ENCODE measurements at places on chromosomes 7 and 10. TPM values are rescaled to one million over a fixed set of nuclear protein-coding genes. Genes with fewer than 3 reads are reported as not detected.

SNCG gene
- total RNA-seq, result 8.9 TPM

ZSWIM8 gene
- total RNA-seq, result 192 TPM

CFAP70 gene
- total RNA-seq, result 29.6 TPM

BZW2 gene
- 36.5 TPM for total RNA-seq

WDFY4 gene
- total RNA-seq, result 10.2 TPM

- H3K4me3 ChIP-seq, result no peak overlapping the region
- no peaks in the 10 kb centered on the region for H3K4me1 ChIP-seq
- H3K27me3 ChIP-seq, result no peaks in the 10 kb centered on the region
- no peak for DNase-seq
Observed at GRCh38 chr7:21891291-21891690, 54.4 kb downstream of the CDCA7L start.

DNA sequence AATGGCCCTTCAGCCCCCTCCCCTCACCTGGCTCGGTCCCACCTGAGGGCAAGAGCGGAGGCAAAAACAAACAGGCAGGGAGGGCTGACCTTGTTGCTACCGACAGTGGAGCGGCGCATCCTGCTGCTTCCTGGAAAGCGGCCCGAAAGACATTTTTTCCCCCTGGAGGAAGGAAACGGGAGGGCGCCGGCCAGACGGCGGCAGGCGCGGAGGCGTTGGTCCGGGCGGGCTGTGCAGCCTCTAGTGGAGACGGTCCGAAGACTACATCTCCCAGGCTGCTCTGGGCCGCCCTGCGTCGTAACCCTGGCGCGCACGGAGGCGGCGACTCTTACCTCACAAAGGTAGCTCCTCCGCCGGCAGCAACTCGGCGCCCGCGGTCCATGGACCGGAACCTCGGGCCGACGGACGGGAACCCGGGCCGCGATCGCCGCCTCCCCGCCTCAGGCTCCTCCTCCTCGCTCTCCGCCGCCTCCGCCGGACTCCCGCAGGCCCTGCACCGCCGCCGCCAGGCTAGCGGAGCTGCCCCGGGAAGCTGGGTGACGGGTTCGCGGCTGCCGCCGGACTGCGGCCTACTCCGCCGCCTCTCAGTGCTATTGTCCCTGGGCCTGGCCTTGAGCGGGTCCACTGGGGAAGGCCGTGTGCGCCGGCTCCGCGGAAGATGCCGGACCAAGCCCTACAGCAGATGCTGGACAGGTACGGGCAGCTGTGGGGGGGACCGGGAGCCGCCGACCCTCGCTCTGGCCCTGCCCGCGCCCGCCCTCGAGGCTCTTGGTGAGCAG is at the start of the genes CPEB3 and MARCHF5:
Gene CPEB3, minus strand, starts transcription at position 242 of the 779 bp plus-strand sequence. CDS start 50,728 bp downstream, outside the sequence.
Gene MARCHF5, plus strand, starts transcription at position 331 of the 779 bp plus-strand sequence. Its CDS starts 328 bp downstream, at position 659.
- no peaks in the 10 kb centered on the region for H3K27me3 ChIP-seq
- no peaks in the 10 kb centered on the region for H3K36me3 ChIP-seq
- peak within 1 kb of the TSS; percentile 98 for H3K4me3 ChIP-seq
- peaks cover 6% of the 10 kb centered on the region for H3K4me1 ChIP-seq

- no peak overlapping the region for H3K4me3 ChIP-seq
- DNase-seq, result no peak
- H3K4me1 ChIP-seq, result no peaks in the 10 kb centered on the region
- H3K27ac ChIP-seq, result no peak overlapping the region
- H3K36me3 ChIP-seq, result no peaks in the 10 kb centered on the region
- no peaks in the 10 kb centered on the region for H3K27me3 ChIP-seq
Observed at GRCh38 chr7:57177856-57178767, 45.9 kb upstream of the ZNF479 start.

DNA sequence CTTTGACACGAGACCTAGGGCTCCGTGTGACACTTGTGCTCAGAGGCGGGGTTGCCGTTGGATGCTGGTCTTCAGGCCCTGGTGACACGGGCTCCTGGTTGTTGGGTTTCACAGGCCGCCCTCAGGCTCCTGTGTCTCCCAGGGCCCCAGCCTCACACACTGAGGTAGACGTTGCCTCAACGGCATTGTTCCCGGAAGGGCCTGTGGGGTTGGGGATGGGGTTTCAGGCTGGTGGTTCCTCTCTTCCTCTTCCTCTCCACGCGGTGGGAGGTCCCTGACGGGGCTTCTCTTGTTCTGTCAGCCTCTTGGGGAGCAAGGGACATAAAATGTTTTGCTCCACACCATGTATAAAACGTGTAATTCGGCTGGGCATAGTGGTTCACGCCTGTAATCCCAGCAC is 125.1 kb downstream of the TRRAP start:
- no peaks in the 10 kb centered on the region for H3K4me1 ChIP-seq
- DNase-seq, result peak; percentile 11
- H3K27me3 ChIP-seq, result no peaks in the 10 kb centered on the region
- H3K36me3 ChIP-seq, result no peaks in the 10 kb centered on the region
- no peak overlapping the region for H3K4me3 ChIP-seq
- H3K27ac ChIP-seq, result no peak overlapping the region

- H3K4me3 ChIP-seq, result no peak overlapping the region
- no peaks in the 10 kb centered on the region for H3K36me3 ChIP-seq
- DNase-seq, result no peak
- H3K4me1 ChIP-seq, result no peaks in the 10 kb centered on the region
- H3K27me3 ChIP-seq, result no peaks in the 10 kb centered on the region
Observed at GRCh38 chr7:1278543-1278942, 45.9 kb downstream of the UNCX start.

- no peak overlapping the region for H3K27ac ChIP-seq
- no peaks in the 10 kb centered on the region for H3K27me3 ChIP-seq
- no peaks in the 10 kb centered on the region for H3K36me3 ChIP-seq
- DNase-seq, result no peak
Observed at GRCh38 chr7:116788572-116789197, 73.7 kb upstream of the CAPZA2 start.

DNA sequence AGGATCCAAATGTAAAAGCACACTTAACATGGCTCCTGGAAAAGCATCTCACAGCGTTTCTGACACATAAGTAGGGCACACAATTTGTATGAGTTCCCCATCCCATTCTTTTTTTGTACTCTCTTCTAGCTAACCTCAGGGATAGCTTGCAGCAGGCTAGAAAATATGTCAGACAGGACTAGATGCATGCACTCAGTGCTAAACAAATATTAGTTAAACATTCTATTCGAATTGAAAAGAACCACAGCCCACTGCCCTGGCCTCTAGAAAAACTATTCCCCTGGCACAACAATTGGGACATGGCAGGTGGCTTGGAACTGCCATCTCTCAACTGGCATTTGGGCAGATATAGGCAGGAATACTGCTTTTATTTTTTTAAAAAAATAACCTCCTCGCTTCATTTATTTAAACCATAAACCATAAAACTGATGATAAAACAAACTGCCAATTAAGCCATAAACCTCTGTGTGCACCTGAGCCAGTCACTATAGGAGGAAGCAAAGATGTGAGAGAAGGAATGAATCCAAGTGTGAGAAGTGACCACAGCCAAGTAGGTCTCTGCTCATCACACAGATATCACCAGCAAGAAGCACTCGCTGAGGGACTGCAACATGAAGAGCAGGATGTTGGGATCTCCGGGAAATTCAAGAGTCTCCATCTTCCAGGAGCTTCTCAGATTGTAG is 394.1 kb downstream of the NEBL start:
- no peaks in the 10 kb centered on the region for H3K36me3 ChIP-seq
- no peaks in the 10 kb centered on the region for H3K4me1 ChIP-seq
- H3K27me3 ChIP-seq, result no peaks in the 10 kb centered on the region
- H3K27ac ChIP-seq, result no peak overlapping the region
- H3K4me3 ChIP-seq, result no peak overlapping the region

- no peaks in the 10 kb centered on the region for H3K36me3 ChIP-seq
- peak; percentile 49 for DNase-seq
- H3K27ac ChIP-seq, result no peak overlapping the region
Observed at GRCh38 chr10:93199191-93199751, 125.6 kb downstream of the CYP26A1 start.

- no peak for DNase-seq
- H3K4me1 ChIP-seq, result no peaks in the 10 kb centered on the region
- no peak overlapping the region for H3K4me3 ChIP-seq
- no peaks in the 10 kb centered on the region for H3K27me3 ChIP-seq
- no peak overlapping the region for H3K27ac ChIP-seq
Observed at GRCh38 chr7:68707958-68708357, 890.3 kb upstream of the AUTS2 start.

DNA sequence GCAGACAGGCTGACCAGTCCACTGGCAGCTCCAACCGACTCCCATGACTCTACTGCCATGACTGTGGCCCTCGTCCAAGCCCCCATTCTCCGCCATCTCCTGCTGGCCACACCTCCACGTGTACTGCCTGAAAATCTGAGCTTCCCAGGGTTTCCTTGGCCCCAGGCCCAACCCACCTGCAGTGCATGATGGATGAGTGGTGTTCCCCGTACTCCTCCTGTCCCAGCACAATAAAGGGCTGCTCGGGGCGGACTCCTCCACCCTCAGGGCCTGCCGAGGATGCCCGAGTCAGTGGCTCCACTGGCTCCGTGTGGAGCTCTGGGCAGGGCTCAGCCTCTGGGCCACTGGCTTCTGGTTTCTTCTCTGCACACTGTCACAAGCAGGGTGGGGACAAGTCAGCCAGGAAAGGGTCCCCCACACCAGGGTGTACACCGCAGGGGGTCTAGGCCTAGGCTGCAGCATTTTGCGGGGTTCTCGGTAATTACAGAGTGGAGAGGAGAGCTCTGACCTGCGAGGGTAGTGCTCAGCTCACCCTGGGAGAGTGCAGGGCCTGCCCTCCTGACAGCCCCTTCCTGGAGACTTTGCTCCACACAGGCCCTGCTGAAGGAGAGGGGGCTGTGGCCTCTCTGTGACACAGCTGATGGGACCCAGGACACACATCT is 15.2 kb downstream of the WDR91 start:
- no peaks in the 10 kb centered on the region for H3K27me3 ChIP-seq
- DNase-seq, result no peak
- H3K4me1 ChIP-seq, result peaks cover 10% of the 10 kb centered on the region
- H3K4me3 ChIP-seq, result no peak overlapping the region

DNA sequence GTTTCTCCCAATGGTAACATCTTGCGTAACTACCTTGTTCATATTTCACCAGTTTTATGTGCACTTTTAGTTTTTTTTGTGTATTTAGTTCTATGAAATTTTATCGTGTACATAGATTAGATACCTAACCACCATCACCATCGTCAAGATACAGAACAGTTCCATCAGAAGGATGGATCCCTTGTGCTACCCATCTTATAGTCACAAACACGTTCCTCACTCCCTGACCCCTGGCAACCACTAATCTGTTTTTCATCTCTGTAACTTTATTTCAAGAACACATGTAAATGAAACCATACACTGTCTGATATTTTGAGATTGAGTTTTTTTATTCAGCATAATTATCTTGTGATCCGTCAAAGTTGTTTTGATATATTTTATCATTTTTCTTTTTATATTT is 29.9 kb downstream of the FANK1 start:
- no peaks in the 10 kb centered on the region for H3K36me3 ChIP-seq
- no peak overlapping the region for H3K4me3 ChIP-seq
- DNase-seq, result no peak
- H3K4me1 ChIP-seq, result no peaks in the 10 kb centered on the region

DNA sequence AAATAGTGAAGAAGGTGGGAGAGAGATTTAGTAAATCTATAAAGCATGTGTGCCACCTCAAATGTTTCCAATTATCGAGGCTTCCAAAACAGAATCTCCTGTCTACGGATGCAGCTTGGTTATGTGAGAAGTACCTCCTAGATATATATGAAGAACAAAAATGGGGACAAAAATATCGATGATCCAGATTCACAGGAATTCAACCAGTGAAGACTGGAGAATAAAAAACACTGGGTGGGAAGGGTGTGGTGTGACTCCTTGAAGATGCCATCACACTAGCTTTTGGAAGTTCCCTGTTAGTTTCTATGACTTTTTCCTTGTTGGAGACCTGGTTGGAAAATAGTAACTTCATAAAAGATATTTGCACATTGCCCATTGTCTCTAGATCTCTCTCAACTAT is 152.4 kb downstream of the LRRC4 start:
- H3K36me3 ChIP-seq, result no peaks in the 10 kb centered on the region
- no peak overlapping the region for H3K27ac ChIP-seq
- DNase-seq, result no peak

GRCh38 chr10:112314822-112315474 is 31.7 kb downstream of the TECTB start:
- no peaks in the 10 kb centered on the region for H3K4me1 ChIP-seq
- no peak overlapping the region for H3K27ac ChIP-seq
- peak; percentile 96 for DNase-seq
- H3K27me3 ChIP-seq, result no peaks in the 10 kb centered on the region
- H3K4me3 ChIP-seq, result no peak overlapping the region
- H3K36me3 ChIP-seq, result no peaks in the 10 kb centered on the region

- no peak overlapping the region for H3K27ac ChIP-seq
- no peaks in the 10 kb centered on the region for H3K4me1 ChIP-seq
- DNase-seq, result no peak
- no peaks in the 10 kb centered on the region for H3K27me3 ChIP-seq
Observed at GRCh38 chr10:30527623-30528428, 93.8 kb downstream of the MAP3K8 start.

GRCh38 chr7:24054236-24054635 is 229.8 kb upstream of the NPY start:
- DNase-seq, result no peak
- no peak overlapping the region for H3K4me3 ChIP-seq
- no peak overlapping the region for H3K27ac ChIP-seq
- H3K36me3 ChIP-seq, result no peaks in the 10 kb centered on the region
- no peaks in the 10 kb centered on the region for H3K4me1 ChIP-seq
- no peaks in the 10 kb centered on the region for H3K27me3 ChIP-seq

DNA sequence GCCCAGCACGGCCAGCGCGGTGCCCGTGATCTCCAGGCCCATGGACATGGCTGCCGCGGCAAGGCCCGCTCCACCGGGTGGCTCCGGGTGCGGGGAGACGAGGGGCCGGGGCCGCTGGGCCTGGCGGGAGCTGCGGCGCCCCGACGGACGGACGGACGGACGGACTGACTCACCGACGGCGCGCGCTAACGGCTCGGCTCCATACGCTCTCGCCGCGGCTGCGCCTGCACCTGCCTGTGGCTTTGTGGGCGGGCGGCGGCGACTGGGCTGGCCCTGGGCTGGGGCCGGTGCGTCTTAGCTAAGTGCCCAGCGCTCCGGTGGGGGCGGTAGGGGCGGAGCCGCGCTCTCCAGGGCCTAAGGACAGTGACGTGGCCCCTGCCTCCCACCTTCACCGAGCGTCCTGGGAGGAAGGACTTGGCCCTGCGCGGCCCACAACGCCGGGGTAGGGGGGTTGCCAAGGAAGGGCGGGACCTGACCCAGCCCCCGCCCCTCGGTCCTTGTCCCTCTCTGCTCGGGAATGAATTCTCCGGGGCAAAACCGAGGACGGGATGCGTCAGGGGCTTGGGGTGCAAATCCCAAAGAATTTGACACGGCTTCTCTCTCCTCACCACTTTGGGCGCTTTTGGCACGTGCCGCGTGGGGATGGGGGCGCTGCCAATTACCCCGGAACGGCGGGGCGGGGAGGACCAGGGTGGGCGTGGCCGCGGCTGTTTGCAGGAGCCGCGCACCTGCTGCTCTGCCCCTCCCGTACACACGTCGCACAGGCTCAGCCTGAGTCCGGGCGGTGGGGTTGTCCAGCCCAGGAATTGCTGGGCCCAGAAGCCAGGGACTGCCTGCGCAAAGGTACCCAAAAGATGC is at the start of gene CLDN3:
Gene CLDN3, minus strand, starts transcription at position 269 of the 858 bp plus-strand sequence. Its CDS starts 221 bp downstream, at position 48.
- H3K27ac ChIP-seq, result no peak within 1 kb of the TSS
- peak; percentile 60 for DNase-seq
- no peaks in the 10 kb centered on the region for H3K36me3 ChIP-seq
- H3K4me3 ChIP-seq, result peak within 1 kb of the TSS; percentile 6
- no peaks in the 10 kb centered on the region for H3K4me1 ChIP-seq
- H3K27me3 ChIP-seq, result no peaks in the 10 kb centered on the region

GRCh38 chr10:131842351-131843088 is 58.3 kb upstream of the PPP2R2D start:
- H3K27ac ChIP-seq, result no peak overlapping the region
- DNase-seq, result no peak
- no peaks in the 10 kb centered on the region for H3K36me3 ChIP-seq
- no peaks in the 10 kb centered on the region for H3K4me1 ChIP-seq
- H3K27me3 ChIP-seq, result no peaks in the 10 kb centered on the region

Data from testis (tissue), 5 donors.